ENCODE measurements at places on chromosomes 2 and 18.

DNA sequence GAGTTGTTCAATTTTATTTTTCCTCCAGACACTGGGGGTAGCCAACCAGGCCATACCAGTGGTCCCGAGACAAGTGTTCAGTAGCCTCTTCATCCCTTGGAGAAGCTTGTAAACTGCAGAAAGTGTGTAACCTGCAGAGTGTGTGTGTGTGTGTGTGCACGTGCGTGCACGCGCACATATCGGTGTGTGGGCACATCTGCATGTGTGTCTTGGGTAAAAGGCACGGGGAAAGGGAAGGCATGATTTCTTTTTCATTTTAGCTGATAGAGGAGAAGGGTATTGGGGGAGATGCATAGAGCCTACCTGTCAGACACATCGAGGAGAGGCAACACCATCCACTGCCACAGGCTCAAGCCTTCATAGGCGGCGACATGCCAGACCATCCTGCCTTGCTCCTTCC, 181.4 kb downstream of the CLIP4 start:
- no peak for DNase-seq

GRCh38 chr2:96175951-96176350, 30.7 kb upstream of the DUSP2 start:
- DNase-seq: peak; percentile 69

- no peak for DNase-seq
Observed at GRCh38 chr2:27752551-27753237, 18.8 kb upstream of the MRPL33 start.

- DNase-seq: no peak
Observed at GRCh38 chr2:233563663-233564430, 2.7 kb downstream of the USP40 start.

GRCh38 chr18:45825258-45826044, at the start of gene SIGLEC15:
SIGLEC15 (plus strand) TSS chr18:45825675; CDS start chr18:45825729, 54 bp downstream.
- DNase-seq: no peak

DNA sequence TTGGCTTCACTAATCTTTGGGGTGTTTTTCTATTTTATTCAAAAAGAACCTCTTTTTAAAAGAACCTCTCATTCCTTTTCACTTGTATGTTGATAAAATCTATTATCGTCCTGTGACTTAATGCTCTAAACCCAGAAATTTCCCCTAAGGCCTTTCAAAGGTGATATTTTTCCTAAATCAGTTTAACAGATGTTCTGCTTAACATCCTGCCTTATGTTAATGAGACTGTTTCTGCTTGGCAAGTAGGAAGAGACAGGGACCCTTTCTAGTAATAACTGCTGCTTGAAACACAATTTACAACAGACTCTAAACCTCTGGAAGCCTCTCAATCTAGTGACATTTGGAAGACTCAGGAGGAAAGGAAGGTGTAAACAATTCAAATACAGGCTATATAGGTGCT, 128.8 kb downstream of the KCNJ3 start:
- no peak for DNase-seq

DNA sequence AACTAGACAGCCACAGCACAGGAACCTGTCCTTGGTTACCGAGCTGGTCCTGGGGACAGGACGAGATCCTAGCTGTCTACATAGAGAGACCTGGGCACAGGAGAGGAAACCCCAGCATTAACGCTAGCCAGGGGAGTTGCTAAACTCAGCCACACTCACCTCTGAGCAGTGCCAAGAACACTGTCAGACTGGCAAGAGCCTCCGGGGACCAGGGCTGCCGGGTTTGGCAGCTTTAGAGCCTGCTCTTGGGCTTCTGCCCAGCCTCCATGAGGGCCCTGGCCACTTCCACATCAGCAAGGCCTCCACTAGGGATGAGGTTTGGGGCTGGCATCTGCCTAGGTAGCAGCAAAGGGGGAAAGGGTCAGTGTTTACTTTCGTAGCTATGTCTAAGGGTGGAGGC, 6.7 kb downstream of the TMBIM1 start:
- DNase-seq: no peak

DNA sequence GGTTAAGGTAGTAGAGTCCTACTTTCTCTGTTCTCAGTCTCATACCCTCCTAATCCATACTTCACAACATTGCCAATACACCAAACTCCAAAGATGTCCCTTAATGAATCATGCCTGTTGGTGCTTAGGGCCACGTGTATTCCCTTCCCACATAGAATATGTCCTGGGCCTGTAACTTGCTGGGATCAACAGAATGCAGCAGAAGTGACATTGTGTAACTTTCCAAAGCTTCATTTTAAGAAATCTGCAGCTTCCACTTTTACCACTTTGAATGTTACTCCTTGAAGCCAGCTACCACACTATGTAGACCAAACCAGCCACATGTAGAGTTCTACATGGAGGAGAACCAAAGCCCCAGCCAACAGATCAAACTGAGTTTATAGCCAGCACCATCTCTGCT, 58.5 kb upstream of the ARHGAP15 start:
- no peak for DNase-seq

DNA sequence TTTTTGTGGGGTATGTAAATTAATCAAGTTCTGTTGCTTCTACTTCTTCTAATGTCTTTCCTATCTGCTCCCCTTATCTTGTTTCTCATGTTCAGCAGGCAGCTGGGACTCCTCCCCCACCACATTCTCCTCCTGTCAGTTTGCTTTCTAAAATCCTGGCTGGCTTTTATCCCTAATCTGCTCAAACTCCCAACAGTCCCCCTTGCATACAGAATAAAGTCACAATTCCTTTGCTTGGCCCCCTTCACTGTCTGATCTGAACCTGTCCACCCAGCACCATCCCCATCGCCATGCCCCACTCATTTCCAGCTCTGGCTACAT, 2.2 kb downstream of the CFAP221 start:
- no peak for DNase-seq

DNA sequence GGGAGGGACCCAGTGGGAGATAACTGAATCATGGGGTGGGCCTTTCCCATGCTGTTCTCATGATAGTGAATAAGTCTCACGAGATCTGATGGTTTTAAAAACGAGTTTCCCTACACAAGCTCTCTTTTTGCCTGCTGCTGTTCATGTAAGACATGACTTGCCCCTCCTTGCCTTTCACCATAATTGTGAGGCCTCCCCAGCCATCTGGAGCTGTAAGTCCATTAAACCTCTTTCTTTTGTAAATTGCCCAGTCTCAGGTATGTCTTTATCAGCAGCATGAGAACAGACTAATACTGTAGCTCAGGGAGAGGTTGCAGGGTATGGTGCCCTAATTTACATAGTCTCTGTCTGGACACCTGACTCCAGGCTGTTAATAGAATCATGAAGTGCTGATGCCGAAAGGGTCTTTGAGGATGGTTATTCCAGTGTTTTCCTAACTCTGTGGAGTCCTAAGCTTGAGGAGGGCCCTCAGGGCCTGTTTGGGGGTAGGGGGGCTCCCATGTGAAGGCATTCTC, 343.2 kb downstream of the ALK start:
- DNase-seq: no peak

DNA sequence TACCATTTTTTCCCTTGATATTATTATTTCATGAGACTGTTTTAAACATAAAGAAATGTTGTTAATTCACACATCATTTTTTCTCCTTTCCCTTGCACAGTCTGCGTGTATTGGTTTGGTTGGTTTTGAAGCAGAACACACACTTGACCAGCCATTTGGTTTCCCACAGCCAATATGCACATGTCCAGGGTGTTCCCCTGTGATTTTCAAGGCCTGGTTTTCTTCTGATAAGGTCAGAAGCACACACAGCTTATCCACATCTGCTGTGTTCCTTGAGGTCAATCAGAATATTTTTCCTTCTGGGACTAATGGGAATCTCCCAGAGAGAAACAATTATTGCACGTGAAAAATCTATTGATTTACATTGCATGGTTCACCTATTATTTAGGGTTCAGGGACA, 103.2 kb upstream of the EFEMP1 start:
- no peak for DNase-seq

DNA sequence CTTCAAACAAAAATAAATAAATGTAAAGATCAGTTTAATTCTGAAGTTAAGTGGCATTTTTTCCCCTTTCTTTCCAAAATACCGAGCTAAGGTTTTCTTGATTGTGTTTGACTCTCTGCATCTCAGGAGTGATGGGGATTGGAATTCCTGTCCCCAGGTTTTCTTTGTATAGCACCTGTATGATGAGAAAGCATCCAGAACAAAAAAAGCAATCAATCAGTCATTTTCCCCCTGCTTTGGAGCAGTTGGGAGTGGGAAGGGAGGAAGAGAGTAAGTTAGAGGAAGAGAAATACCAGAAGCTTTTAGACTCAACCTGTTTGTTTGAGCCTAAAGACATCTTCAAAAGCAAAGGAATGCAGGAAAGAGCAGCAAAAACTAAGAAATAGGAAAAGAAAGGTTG, 88.5 kb downstream of the RIF1 start:
- DNase-seq: no peak

- DNase-seq: no peak
Observed at GRCh38 chr2:165568361-165568760, 98.9 kb downstream of the CSRNP3 start.

- no peak for DNase-seq
Observed at GRCh38 chr2:60544062-60544461, 9.4 kb downstream of the BCL11A start.

DNA sequence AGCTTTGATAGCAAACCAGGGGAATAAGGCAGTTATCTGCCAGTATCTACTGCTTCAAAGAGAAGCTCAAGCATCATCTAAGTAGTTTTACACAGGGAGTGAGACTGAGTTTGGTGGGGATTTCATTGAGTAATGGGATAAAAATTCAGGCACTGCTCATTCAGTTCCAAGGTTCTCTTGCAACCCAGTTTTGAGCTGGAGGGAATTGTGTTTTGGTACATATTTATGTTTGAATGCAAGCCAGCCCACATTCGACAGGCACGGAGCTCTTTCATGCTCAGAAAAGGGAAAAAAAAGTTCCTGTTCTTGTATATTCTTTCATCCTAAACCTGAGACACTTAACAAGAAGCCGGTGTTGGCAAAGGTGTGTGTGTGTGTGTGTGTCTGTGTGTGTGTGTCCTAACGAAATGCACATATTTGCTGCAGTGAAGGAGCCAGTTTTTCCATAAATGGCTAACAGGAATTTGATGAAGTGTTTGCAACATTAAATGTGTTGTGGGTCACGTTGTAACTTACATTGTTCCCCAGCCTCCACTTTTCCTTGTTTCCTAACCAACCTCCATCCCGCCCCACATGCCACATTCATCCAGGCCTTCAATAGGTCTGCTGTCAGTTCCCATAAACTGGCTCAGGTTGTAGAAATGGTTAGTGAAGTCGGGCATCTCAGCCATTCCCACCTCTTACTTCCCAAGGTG, 311.1 kb downstream of the TXNL1 start:
- peak; percentile 14 for DNase-seq

DNA sequence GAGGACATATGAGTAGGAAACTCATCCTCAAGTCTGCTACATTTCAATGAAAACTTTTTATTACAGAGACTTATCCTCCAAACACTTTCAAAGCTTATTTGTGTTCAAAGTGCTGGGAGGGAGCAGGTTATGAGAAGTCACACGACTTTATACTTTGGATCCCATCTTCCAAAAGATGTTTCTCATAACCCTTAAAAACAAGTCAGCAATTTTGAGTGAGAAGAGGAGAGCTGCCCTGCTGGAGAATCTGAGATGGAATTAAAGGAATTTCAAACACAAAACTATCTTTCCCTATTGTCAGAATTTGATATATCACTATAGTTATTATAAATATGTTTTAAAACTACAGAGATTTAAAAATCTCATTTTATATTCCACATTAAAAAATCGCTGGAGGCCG, 45.8 kb downstream of the ROCK2 start:
- no peak for DNase-seq

DNA sequence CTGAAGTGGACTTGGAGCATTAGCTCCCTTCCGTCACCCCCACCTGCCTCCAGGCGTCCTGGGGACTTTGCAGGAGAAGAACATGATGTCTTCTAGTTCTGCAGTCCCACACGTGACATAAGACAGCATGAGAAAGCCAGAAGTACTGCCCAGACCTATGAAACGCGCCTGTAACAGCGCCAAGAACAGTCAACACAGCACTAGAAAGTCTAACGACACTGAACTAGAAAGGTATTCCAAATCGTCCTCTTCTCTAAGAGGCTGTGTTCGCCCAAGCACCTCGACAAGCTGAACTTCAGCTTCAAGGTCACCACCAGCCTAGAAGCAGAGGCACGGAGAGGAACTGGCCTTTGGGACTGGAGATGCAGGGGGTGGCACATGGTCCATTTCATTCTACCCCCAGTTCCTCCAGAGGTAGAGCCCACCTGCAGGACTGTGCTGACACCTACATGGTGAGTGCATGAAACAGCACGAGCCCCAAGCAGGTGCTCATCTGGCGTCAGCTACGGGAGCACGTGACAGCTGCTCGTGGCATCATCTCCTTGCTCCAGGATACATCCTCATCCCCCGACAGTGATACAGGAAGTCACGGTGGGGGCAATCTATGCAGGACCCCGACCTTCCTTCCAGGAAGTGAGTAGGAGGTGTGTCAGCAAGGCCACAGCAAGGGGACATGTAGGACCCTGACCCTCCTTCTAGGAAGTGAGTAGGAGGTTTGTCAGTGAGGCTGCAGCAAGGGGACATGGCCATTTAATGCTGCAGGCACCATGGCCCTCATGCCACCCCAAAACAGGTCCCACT, 3.7 kb downstream of the HDAC4 start:
- no peak for DNase-seq

GRCh38 chr2:39871291-39871761, 92.3 kb upstream of the THUMPD2 start:
- peak; percentile 24 for DNase-seq

DNA sequence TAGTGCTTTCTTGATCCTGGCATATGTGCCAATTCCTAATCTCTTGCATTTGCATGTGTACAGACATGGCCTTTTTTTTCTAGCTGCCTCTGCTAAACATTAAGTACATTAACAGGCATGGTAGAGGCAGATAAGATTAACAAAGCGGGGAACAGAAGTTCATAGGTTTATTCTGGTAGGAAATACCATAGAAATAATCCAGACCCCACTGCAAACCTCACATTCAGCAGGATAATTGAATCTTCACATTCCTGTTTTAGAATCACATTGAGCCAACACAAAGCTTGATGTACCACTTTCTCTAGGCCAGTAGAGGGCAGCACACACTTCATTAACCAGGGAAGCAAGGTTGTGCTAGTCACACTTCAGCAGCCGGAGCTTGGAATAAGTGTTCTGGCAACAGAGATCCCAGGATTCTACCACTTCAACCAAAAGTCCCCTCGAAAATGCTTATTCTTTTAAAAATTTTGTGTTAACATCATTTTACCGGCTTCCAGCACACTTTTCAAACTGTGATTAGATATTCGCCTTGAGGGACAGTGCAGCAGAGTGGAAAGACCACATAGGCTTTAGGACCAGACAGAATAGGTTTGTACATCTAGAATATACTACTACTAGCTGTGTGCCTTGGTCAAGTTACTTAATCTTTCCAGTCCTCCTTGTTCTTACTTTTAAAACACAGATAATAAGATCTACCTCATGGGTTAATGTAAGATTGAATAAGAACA, 420.2 kb upstream of the CHST9 start:
- peak; percentile 56 for DNase-seq

DNA sequence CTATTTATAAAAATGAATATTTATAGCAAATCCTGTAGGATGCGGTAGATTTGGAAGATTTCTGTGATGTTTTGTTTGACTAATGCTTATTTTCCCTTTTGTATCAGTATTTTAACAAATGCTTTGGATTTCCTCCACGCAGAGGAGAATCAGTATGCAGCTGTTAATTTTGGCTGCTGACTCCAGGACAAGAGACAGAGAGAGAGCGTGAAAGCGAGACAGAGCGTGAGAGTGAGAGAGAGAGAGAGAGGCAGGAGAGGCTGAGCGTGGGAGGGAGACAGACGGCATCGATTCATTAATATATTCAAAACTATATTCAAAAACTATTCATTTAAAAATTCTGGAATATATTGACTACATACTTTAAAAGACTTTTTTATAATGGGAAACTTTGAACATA, 62.5 kb downstream of the RRM2 start:
- no peak for DNase-seq

GRCh38 chr18:55048892-55049291, 89.6 kb upstream of the CCDC68 start:
- DNase-seq: peak; percentile 25

Data from AG08396 (cell line).